ENCODE measurements at places on chromosomes 5 and 9.
A peak's percentile ranks its signal among the peaks of the same experiment; 100 is the strongest.

DNA sequence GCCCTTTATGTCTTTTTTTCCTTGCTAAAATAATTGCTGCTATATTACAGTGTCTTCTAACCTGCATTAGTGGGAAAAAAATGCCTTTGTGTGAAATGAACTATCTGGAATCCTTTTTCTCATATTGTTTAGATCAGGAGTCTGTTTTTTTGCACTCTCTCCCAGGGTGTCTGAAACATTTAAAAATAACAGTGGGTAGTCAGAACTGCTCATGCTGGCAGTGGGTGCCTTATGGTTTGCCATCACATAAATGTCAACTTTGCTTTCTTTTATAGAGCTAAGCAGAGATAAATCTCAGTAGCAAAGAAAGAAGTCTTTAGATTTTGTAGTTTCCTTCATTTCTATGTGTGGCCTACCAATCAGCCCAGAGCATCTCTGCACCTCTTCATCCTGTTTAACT, 347.8 kb upstream of the RGMB start:
- no peak for DNase-seq

GRCh38 chr5:36876965-36877666, 547 bp downstream of the NIPBL start:
- peak; percentile 63 for DNase-seq

DNA sequence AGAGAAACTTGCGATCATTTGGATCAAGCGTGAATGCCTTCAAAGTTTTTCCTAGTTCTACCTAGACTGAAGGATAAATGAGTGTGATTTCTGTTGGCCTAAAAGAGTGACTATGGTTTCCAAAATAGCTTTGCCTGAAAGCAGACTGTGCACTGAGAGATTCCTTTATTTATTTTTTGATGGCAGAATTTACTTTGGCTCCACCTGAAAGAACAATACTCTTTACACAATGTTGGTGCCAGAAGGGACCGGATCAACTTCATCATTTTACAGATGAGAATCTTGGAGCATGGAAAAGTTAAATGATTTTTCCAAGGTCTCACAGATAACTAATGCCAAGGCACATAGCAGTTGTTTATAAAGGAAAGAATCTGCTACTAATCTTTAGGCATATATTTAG, 199.6 kb downstream of the KCTD16 start:
- no peak for DNase-seq

DNA sequence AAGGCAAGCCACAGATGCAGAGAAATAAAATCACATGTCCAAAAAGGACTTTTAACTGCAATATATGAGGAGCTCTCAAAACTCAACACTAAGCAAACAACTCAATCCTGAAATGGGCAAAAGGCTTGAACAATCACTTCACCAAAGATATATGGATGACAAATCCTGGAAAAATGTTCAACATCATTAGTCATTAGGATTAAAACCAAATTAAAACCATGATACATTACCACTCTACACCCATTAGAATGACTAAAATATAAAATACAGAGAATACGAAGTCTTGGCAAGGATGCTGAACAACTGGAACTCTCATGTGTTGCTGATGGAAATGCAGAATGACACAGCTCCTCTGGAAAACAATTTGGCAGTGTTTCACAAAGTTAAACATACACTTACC, 277.4 kb downstream of the TLE1 start:
- no peak for DNase-seq

DNA sequence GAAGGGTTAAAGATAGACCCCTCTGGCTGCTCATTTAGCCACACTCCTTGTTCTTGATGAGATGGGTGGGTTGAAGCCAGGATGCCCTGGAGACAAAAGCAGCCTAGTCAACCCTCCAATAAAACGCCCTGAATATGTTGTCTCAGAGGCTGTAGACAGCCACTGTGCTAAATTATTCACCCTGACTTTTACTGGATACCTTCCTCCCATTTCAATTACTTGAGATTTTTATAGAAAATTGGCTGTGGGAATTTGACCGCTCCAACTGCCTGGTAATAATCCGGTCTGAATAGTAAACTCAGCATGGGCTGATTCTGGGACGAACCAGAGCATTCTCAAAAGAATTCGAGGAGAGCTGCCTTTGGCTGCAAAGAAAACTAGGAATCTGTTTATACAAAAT, 104.2 kb downstream of the SNX18 start:
- no peak for DNase-seq

DNA sequence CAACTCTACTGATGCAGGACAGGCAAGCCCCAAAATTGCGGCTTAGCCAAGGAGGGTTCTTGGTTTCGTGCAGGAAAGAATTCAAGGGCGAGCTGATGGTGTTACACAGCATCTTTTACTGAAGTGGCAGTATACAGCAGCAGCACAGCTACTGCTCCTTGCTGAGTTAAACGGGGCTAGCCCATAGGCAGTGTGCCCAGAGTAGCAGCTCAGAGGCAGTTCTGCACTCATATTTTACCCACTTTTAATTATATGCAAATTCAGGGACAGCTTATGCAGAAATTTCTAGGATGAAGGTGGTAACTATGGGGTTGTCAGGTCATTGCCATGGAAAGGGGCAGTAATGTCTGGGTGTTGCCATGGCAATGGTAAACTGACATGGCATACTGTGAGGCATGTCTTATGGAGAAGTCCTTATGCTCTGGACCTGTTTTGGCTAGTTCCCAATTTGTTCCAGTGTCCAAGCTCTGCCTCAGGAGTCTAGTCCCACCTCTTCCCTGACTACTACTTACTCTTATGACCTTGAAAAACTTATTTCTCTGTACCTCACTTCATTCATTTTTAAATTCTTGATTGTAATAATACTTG, 2.0 kb upstream of the SPINK9 start:
- no peak for DNase-seq

GRCh38 chr5:54573812-54574489, 56.4 kb downstream of the SNX18 start:
- no peak for DNase-seq

DNA sequence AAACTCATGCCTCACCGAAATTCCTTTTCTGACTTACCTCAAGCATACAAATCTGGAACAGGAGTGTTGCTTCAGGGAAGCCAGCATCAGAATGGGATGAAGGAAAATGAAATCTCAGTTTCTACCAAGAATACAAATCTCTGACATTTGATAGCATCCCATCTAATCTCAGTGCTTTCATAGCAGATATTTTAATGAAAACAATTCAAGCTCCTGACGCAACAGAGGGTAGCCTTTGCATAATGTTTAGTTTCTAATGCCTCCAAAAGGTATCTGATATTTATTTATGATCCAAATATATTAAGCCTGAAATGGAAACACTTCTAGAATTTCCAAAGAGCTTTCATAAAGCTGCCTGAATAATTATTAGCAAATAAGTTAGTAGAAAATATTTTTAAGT, 251.4 kb downstream of the DEPDC1B start:
- no peak for DNase-seq

GRCh38 chr5:125891061-125891725, 532.0 kb upstream of the GRAMD2B start:
- no peak for DNase-seq

GRCh38 chr5:116498503-116499048, 76.0 kb downstream of the SEMA6A start:
- no peak for DNase-seq

DNA sequence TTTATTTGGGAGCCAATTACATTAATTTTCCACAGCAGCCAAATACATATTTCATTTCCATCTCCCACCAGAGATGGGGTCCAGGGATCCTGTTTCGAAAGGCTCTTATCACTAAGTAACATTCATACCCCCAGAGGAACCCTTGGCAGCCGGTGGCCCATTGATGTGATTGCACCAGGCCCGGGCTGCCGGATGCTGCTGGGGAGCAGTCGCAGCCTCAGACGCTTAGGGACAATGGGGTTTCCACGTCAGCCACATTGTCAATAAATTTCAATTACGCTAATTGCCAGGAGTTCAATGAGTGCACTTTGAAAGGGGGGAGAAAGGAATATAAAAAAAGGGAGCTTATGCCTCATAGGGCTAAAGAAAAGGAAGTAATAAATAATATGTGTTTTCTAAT, 478.8 kb upstream of the ADAMTS16 start:
- DNase-seq = no peak

GRCh38 chr5:6674886-6675285, 38.3 kb upstream of the TENT4A start:
- no peak for DNase-seq

All from CD4-positive, alpha-beta T cell treated with Interleukin-10 for 1 hour (primary cell).